ENCODE measurements at places on chromosomes 12 and 14.

GRCh38 chr14:63510538-63510937 lies 32.6 kb downstream of the PPP2R5E start:
- no peak for DNase-seq

GRCh38 chr12:75048767-75049166 lies 160.9 kb downstream of the KCNC2 start:
- no peak for DNase-seq

DNA sequence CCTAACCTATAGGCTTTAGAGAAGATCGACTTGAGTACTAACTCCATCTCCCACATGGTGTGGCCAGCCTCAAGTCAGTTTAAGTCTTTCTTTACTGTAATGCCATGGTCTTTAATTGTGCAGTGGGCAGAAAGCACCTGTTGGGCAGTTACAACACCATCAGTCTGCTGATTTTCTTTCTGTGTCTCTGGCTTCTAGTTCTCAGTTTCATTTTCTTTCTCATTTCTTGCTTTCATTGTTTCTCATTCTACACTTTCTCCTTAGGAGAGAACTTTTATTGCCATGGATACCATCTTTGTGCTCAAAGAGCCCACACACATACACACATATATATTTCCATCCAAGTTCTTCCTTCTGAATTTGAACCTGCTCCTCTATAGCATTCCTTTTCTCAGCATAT lies 96.1 kb upstream of the SLC16A7 start:
- no peak for DNase-seq

GRCh38 chr14:94522115-94522724 lies 13.0 kb upstream of the SERPINA12 start:
- DNase-seq, result no peak

DNA sequence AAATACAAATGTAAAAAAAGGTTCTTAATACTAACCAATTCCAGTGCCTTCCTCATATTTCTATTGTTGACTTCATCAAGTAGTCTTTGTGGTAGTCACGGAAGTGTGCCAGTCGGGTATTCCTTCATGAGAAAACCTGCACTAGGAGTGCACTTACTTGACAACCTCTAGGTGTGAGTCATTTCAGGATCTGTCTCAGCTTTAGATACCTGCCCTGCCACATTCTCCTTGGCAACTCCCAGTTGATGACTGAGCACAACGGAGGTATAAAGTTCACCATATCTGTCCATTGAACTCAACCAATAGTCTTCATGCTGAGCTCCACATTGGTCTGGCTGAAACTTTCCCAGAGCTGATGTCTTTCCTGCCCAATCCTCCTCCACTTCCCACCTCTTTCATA lies 215.7 kb downstream of the SYT10 start:
- no peak for DNase-seq

GRCh38 chr12:89346741-89347324 lies 5.5 kb downstream of the DUSP6 start:
- DNase-seq, result no peak

DNA sequence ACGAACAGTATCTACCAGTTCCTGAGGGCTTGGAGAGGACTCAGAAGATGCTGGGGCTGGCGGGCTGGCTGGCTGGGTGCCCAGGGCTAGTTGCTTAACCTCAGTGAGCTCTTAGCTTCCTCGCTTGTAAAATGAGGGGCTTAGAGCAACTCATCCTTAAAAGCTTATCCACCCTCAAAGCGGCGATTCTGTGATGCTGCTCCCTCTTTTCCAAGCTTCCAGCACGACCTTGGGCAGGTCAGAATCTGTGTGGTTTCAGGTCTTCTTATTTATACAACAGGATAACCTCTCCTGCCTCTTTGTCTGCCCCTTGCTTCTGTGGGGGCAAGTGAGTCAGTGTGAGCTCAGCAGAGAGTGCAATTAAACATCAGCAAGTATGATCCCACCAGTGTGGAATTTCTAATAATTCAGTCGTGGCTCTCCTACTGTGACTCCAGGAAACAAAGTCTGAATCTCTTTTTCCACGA lies 281.8 kb downstream of the KSR2 start:
- DNase-seq, result no peak

GRCh38 chr14:103708750-103709187 lies 6.5 kb downstream of the XRCC3 start:
- no peak for DNase-seq

- DNase-seq, result no peak
These were observed 217.0 kb downstream of the SLC41A2 start for GRCh38 chr12:104741077-104741476.

GRCh38 chr12:79016181-79016580 lies 151.6 kb downstream of the SYT1 start:
- DNase-seq, result peak; percentile 39

GRCh38 chr14:69505338-69506240 lies 21.1 kb downstream of the PLEKHD1 start:
- no peak for DNase-seq

DNA sequence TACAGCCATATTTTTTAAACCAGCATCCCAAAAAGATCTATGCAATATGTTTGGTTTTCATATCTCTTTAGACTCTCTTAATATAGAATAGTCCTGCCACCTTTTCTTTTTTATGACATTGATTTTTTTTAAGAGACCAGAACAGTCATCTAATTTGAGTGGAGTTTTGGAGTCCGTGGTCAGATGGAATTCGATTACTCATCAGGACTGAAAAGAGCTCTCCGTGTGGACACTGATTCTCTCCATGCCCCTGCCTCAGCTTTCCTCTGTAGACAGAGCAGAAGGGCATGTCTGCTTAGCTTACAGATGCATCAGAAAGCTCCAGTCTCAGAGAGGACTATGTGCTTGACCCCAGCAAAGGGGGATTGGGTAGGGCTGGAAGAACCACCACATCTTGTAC lies 27.8 kb downstream of the SMCO2 start:
- no peak for DNase-seq

DNA sequence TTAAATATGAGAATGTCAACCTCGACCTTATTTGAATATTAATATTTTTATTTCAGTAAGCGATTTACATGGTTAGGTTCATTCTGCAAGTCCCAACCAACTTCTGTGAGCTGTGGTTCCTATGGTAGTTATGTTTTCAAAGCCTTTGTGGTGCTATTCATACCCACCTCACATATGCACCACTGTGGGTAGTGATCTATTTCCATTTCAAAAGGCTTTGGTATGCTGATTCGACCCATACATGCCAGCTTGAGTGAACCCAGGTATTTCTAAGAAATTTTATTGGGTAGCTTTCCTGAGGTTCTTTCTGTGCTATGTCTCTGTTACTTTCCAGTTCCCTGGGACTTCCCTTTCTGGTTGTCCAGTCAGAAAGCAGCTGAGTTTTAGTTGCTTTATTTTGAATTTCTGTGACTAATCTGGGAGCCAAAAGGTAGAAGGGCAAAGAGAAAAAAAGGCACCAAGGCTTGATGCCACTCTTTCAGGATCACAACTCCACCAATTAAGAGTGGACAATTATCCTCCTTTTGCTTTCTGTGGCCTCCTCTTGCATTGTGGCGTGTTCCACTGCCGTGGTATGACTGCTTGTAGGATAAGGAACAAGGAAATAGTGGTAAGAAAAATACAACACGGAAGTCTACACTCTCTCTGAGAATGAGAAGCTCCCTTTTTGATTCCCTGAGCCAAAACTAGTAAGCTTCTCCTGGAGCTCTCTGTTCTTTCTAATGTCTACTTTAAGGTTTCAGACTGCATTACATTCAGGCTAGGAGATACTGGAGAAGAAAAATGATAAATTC lies 729.1 kb downstream of the NOVA1 start:
- no peak for DNase-seq

DNA sequence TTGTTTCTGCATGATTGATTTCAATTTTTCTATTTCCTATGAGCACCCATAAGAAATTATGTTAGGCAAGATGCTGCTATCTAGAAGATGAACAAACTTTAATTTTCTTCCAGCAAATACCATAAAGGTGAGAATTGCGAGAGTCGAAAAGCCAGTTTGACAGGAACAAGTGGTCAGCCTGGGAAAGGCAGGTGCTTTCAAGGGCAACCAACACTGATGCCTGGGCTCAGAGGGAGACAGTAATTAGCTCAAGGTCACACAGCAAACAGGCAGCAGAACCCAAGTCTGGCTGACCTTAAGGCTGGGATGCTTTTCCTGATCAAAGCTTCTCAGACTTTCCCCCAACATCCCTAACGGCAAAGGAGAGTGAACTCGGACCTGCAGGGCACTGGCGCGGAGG lies 6.8 kb upstream of the OTUB2 start:
- no peak for DNase-seq

- DNase-seq, result no peak
These were observed 16.3 kb upstream of the CD9 start for GRCh38 chr12:6183689-6184428.

DNA sequence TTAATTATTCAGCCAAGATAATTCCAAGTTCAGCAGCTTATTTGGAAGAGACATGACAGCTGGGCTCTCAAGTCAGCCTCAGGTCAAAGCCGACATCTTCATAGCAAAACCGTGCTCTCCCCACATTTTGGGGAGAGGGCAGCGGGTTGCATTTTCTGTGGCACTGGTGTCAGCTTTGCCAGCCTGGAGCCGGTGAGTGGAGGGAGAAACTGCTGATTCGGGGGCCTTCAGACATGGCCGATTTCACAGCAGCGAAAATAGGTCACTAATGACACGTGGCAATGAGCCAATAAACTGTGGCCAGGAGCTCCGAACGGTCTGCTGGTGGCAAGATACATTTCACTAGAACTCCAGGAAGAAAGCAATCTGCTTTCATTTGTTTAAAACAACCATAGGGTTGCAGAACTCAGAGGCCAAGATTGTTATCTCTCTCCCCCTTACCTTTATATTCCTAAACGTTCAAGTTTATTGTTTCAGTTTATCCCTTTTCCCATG lies 173.2 kb downstream of the CAND1 start:
- no peak for DNase-seq

DNA sequence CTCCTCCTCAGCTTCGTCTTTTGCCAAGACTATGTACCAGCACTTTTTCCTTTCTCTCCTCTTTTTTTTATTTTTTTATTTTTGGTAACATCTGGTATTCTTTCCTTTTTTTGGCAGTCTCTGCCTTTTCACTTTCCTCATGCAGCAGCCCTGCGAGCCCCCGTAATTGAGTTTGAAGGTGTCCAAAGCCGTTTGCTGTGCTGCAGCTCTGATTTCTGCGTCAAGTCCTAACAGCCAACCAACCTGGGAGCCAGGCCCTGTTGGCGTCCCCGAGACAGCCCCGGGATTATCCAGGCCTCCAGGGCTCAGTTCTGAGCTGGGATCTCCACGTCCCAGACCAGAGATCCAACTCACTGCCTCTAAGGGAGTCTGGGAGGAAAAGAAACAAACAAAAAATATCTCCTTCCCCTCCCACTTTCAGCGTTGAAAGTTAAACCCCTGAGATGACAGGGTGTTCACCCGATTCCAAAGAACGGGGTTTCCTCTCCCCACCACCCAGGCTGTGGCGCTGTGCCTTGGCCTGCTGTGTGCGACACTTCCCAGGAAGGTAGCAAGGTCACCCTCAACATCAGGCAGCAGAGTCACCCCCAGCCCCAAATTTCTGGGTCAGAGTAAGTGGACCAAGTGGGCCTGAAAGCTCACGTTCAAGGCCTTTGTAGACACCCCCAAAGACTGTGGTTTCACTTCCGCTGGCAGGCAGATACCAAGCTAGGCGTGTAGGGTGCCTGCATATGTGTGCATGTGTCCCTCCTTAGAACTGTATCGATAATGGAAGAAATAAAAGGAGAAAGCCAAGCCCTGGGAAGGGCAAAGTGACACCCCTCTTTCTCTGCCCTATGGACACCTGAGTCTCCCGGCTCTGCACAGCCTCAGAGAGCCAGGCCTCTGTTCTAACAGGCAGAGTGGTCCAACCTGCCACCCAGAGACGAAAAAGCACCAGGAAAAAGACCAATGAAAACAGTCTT lies 11.1 kb downstream of the BCL11B start:
- no peak for DNase-seq

DNA sequence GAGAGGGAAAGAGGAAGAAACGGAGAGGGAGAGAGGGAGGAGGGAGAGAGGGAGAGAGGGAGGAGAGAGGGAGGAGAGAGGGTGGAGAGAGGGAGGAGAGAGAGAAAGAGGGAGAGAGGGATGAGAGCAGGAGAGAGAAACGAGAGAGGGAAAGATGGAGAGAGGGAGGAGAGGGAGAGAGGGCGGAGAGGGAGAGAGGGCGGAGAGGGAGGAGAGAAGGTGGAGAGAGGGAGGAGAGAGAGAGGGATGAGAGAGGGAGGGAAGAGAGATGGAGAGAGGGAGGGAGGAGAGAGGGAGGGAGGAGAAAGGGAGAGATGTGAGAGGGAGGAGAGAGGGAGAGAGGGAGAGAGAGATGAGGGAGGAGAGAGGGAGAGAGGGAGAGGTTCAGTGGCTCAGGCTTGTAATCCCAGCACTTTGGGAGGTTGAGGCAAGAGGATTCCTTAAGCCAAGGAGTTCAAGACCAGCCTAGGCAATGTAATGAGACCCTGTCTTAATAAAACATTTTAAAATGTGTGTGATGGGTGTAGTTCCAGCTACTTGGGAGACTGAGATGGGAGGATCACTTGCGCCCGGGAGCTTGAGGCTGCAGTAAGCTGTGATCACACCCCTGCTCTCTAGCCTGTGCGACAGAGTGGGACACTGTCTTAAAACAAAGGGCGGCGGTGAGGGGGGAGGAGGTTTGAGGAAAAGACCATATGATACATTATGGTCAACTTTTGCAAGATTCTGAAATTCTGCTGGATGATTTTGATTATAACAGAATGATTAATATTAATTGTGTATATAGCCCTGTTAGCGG lies 21.3 kb upstream of the SNRPF start:
- DNase-seq, result no peak

GRCh38 chr12:54019091-54019811 lies 9.0 kb upstream of the HOXC6 start:
- DNase-seq, result no peak

- DNase-seq, result no peak
These were observed 24.7 kb upstream of the ADIPOR2 start for GRCh38 chr12:1666215-1666614.

GRCh38 chr12:11723993-11724392 lies 74.5 kb downstream of the ETV6 start:
- peak; percentile 20 for DNase-seq

DNA sequence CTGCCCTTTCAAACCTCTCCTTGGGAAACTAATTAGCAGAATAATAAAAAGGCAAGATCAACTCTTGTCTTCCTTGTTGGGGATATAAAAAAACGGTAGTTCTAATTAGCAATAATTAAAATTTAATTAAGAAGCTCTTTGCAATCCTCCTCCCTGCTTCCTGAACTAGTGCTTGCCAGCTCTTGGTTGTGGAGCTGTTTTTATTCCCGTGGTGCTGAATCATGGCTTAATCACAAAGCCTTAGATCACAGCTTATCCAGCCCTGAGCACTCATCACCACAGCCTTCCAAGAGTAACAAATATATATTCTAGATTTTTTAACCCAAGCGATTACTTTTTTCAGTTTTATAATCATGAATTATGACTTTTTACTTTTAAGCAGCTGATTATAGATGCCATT lies 63.2 kb upstream of the INSM2 start:
- no peak for DNase-seq

DNA sequence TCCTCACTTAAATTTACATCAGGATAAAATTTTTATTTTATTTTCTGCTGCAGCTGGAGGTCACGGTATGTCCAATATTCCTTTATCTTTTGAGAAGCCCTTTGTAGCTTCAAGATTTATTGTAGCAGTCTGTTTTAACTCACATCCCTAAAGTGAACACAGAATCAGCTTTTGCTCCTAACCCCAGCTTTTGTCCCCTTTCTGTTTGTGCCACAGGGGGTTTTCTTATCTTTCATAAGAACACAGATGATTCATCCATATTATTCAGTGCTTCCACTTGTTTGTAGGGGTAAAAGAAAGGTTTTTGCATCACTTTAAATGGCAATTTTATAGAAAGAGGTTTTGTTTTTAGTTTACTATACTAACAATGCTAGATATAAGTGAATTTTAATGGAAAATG lies 21.8 kb upstream of the PIK3C2G start:
- no peak for DNase-seq

- DNase-seq, result no peak
These were observed 618.6 kb downstream of the AACS start for GRCh38 chr12:125683748-125684381.

- no peak for DNase-seq
These were observed 1.7 kb upstream of the RARG start for GRCh38 chr12:53233671-53234121.

All from NCI-H187 treated with DMSO at 0.1 percent for 48 hours (cell line).